Transverse colon (tissue), 4 donors: ENCODE measurements at places on chromosomes 7 and 10. TPM values are rescaled to one million over a fixed set of nuclear protein-coding genes. Genes with fewer than 3 reads are reported as not detected.

GRCh38 chr7:98396768-98397167 lies 4.1 kb downstream of the BAIAP2L1 start:
- peaks cover 14% of the 10 kb centered on the region for H3K27me3 ChIP-seq
- DNase-seq, result no peak
- peaks cover 27% of the 10 kb centered on the region for H3K4me1 ChIP-seq
- H3K36me3 ChIP-seq, result no peaks in the 10 kb centered on the region
- no peak overlapping the region for H3K27ac ChIP-seq

DNA sequence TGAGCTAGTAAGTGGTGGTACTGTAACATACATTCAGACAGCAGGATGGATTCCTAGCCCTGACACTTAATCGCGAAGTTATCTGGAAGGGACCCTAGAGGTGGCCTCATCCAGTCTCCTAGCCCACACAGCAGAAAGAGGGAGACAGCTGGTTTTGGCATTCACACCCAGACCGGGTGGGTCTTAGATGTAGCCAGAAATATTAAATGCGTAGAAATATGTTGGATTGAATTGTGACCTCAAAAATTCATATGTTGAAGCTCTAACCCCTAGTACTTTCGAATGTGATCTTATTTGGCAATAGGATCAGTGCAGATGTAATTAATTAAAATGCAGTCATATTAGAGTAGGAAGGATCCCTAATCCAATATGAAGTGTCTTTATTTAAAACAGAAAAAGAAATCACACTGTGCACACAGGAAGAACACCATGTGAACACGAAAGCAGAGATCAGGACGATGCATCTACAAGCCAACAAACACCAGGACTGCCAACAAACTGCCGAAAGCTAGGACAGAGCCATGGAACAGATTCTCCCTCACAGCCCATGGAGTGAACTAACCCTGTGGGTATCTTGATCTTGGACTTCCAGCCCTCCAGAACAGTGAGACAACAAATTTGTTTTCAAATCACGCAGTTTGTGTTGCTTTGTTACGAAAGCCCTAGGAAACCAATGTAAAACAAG lies 2.9 kb upstream of the XPNPEP1 start:
- peaks cover 20% of the 10 kb centered on the region for H3K4me1 ChIP-seq
- H3K27ac ChIP-seq, result no peak overlapping the region
- H3K36me3 ChIP-seq, result no peaks in the 10 kb centered on the region

GRCh38 chr10:23512355-23513058 lies 73.6 kb downstream of the OTUD1 start:
- H3K27ac ChIP-seq, result no peak overlapping the region
- DNase-seq, result no peak
- no peaks in the 10 kb centered on the region for H3K4me1 ChIP-seq
- H3K27me3 ChIP-seq, result no peaks in the 10 kb centered on the region

RAB11FIP2 gene
- 3.0 TPM for total RNA-seq

FGFBP3 gene
- 0.95 TPM for total RNA-seq

PLEKHA8 gene
- 12.7 TPM for total RNA-seq
